HCEC 1CT (cell line): ENCODE measurements at places on chromosomes 4 and X.

- DNase-seq, result no peak
Measured at GRCh38 chr4:86892636-86892960, 376 bp upstream of the C4orf36 start.

- peak; percentile 19 for DNase-seq
Measured at GRCh38 chrX:135973025-135973547, 702 bp downstream of the MMGT1 start.

DNA sequence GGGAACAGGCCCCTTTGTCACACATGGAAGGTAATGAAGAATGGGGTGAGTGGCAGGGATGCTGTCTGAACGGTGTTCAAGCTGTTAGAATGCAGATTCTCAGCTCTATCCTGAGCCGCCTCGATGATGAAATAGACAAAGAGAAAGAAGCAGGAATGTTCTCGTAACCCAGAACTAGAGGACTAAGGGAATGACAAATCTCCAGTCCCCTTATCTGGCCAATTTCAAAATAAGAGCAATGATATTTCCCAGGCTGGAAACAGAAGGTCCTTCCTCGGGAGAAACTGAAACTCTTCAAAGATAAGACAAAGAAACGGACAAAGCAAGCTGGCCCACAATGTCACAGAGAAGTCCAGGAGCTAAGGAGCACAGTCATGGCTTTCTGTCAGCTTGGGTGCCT, 29.5 kb upstream of the MTNR1A start:
- no peak for DNase-seq

DNA sequence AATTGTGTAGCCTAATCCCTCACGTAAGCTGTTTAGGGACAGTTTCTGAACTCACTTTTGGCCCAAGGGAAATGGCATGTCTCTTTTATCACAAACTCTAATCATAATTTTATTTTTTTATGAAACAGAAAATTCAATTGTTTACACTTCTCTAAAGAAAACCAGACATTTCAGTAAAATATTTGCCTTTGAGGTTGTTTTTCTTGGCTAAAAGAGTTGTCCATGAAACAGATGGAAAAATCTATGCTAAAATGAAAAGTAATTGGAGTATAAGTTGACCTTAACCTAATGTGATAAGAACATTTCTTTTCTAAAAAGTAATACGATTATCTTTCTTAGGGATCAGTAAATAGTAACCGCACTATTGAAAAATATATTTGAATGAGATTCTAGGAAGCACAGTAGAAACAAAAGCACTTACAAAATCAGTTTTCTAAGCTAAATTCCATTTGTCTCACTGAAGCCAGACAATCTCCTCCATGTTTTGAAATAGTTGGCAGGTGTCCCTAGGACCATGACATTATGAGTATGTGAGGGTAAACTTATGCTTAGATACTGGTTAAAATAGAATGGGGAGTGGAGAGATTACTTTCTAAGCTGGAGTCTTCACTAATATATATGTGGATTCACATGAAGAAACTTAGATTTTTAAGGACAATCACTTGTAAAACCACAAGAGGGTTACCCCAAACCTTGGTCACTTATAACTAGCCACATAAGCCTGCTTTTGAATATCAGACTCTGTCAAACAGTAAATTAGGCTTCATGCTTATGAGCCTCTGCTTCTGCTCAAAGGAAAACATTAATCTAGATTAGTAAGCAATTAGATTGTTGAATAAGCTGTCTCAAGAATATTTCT, 20.1 kb upstream of the TET2 start:
- DNase-seq, result no peak

DNA sequence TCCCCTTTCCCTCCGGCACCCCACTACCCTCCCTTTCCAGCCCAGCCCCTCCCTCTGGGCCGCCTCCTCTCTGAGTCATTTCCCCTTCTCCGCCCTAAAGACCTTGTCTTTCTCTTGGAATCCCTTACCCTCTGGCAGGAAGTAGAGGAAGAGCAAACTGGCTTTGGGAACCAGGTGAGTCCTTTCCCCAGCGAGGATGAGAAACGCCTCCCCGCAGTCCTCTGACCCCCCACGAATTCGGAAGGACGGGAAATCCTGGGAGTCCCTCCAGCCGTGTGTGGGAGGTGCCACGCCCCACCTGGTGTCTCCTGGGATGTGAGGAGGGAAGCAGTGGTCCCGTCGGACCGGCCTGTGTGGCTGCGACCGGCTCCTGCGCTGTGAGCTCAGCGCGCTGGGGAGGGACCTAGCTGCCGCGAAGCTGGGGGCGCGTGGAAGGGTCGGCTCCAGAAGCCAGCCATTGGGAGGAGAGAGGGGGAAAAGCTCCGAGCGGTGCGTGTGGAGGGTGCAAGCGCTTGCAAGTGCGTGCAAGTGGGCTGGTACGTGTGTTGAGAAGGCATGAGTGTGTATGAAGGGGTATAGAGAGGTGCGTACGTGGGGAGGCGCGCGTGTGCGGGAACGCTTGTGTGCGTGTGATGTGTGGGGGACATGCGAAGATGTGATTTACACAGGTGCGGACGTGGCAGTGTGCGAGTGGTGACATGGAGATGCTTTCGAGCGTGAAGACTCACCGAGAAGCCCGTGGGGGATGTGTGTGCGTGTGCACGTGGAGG, 46.3 kb downstream of the TEX13B start:
- peak; percentile 2 for DNase-seq

DNA sequence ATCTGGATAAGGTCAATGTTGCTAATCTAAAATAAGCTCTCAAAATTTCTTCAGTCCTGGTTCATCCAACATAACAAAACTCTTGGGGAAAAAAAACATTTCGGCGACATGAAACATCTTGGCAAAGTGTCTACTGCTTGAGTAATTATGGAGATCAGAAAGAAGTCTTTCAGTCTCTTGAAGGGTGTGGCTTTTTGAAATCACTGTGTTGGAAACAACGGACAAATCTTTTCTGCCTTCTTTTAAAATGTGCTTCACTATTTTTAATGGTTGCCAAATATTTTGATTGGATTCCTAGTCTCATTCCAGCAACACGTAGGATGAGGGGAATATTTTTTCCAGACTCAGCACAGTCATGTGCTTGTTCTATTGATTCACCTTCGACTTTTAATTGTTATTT, 138.6 kb downstream of the KLHL8 start:
- DNase-seq, result no peak

DNA sequence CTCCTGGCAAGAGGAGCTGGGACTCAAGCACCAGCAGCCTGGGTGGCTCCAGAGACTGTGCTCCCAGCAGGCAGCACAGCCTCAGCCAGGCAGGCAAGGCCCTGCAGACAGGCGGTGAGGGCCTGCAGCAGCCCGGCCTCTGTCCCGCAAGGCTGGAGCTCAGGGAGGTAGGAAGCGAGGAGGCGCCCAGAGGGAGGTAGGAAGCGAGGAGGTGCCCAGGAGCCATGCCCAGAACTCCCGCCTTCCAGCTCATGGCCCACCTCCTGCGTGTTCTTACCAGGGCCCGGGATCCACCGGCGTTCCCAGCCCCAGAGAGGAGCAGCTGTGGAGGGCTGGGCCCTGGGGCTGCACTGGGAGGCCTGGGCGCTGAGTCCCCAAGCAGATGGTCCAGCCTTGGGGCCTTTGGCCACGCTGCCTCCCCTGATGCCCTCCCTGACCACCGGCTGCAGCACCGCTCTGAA, 133.1 kb downstream of the HMX1 start:
- no peak for DNase-seq

- DNase-seq, result no peak
Measured at GRCh38 chr4:71066737-71067716, 73.6 kb downstream of the DCK start.

- DNase-seq, result no peak
Measured at GRCh38 chrX:30577362-30577991, at the start of gene TASL. Gene TASL (minus strand): TSS chrX:30577766. CDS start chrX:30560355, 17,411 bp downstream.
